ENCODE measurements at places on chromosomes 3 and 15.
A peak's percentile ranks its signal among the peaks of the same experiment; 100 is the strongest.

- no peak for DNase-seq
These were observed 121.3 kb upstream of the IQSEC1 start for GRCh38 chr3:13194285-13195209.

- DNase-seq, result no peak
These were observed 664 bp upstream of the PIK3CA start for GRCh38 chr3:179147514-179147872.

- DNase-seq, result no peak
These were observed 149.8 kb downstream of the TMCO5A start for GRCh38 chr15:38084289-38084688.

DNA sequence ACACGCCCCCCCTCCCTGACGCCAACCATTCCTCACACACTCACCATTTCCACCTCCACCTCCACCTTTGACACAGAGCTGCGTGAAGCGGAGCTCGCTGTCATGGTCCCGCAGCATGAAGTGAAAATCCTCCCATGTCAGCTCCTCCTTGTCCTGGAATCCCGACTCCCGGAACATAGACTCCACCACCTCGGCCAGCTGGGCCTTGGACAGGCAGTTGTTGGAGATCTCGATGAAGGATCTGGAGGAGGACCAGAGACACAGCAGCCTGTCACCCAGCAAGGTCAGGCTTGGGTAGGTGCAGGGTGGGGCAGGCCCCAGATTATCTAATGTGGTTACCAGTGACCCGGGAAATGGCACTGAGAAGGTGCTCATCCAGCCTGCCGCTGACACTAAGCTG is 12.2 kb downstream of the DUOX2 start:
- no peak for DNase-seq

DNA sequence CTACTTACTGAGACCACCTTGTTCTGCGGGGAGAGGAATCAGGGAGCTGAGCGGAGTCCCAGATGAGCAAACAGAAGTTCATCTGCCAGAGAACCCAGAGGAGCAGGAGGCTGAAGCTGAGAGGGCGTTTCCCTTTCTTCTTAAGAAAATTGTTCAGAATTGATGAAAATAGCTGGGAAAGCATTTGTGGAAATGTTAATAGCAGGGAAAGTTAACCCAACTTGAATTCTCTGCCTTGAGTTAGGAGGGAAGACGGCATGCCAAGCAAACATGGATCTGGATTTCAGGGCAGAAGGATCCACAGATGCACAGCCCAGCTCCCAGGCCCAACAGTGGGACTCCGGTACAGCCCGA is 23.2 kb downstream of the CRABP1 start:
- no peak for DNase-seq

- no peak for DNase-seq
These were observed 17.5 kb upstream of the SKOR1 start for GRCh38 chr15:67807836-67808235.

DNA sequence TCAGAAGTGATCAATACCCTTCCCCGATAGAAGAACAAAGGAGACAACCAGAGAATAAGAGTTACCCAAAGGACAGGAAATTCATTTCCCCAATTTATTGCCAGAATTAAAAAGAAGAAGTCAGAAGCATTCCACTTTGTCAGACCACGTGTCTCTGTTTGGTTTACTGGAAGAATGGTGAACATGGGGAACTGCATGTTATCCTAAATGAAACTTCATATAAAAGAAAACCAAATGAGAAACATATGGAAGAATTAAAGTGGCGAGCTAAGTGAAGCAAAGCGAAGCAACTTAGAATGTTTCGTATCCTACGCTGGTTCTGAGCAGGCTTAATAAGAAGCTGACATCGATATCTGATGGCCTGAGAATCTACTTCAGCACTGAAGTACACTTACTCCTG is 190.7 kb downstream of the MAGI1 start:
- DNase-seq, result no peak

GRCh38 chr3:160061525-160061924 is 72.9 kb downstream of the IL12A start:
- DNase-seq, result no peak

GRCh38 chr3:120364821-120365220 is 15.7 kb upstream of the LRRC58 start:
- DNase-seq, result no peak

GRCh38 chr15:89841306-89841705 is 26.7 kb upstream of the ANPEP start:
- no peak for DNase-seq

DNA sequence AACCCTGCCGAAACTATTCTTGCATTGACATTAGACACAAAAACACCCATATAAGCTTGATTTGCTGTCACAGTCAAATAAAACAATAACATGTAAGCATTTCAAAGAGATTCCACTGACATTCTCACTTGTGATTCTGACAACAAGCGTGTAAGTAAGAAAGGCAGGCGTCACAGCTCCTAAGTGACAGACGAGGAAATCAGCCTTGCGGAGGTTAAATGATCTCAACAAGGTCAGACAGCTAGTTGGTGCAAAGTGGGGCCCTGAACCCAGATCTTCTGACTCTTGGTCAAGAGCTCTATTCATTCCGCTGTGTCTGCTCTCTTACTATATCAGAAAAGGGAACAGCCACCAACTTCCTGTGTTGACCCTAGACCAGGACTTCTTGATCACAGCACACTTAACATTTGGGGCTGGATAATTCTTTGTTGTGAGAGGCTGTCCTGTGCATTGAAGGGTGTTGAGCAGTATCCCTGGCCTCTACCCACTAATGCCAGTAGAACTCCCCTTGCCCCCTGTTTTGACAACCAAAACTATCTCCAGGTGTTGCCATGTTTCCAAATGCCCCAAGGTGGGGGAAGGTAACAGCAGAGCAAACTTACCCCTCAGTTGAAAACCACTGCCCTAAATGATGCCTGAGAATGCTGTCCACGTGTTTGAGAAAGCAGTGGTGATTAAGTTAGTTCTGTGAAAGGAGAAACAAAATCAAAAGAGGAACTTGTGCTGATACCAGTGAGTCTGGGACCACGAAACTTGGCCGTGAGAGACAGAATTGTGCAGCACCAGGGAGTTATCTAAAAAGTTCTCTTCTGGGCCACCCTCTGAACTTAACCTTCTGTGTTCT is 86.1 kb downstream of the LIPC start:
- no peak for DNase-seq

DNA sequence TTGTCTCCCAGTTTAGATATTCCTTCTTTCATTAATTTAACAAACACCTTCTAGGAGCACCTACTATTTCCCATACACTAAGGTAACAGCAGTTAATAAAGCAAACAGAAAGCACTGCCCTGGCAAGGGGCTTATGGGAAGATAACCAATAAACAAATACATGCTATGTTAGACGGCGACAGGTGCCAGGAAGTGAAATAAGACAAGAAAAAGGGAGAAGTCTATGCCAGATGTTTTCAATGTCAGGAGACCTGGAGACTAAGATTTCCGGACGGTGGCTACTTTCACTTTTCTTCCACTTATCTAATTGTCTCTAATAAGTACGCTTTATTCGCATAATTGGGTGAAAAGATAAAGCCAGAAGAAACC is 32.5 kb upstream of the ZNF445 start:
- no peak for DNase-seq

- no peak for DNase-seq
These were observed 35.2 kb downstream of the HMCES start for GRCh38 chr3:129313665-129314385.

GRCh38 chr15:70510433-70510832 is 252.9 kb downstream of the UACA start:
- no peak for DNase-seq

DNA sequence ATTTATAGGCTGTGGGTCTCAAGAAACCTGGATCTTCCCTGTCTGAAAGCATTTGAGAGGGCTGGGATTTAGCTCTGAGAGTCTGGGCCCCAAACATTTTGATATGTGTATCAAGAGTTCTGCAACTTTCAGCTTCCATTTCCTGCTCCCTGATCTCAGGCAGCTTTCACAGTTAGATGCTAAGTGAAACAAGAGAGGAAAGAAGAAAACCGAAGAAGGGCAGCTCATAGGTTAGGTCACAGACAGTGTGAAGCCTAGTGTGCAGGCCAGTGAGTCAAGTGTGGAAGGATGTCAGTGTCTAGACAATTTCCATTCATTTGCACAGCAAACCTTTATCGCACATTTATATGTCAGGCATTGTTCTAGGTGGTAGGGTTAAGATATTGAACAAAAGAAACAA is 173.6 kb upstream of the PROK2 start:
- no peak for DNase-seq

DNA sequence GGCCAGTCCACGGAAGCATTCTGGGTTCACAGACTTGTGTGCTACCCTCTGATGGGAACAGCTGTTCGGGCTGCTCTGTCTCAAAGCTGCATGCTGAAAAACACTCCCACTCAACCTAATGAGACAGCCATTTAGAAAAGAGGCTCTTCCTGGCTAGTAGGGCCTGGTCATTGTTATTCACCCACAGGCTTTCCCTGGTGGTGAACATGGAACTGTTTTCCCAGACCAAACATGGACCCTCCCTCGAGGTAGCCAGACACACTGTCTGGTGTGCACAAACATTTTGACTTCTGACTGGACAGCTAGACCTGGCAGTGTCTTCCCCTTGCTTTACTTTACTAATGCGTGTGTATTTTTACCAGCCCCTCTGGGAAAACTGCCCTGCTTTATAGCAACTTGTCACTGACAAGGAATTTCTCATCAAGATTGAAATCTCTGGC is 39.0 kb downstream of the MECOM start:
- DNase-seq, result no peak

DNA sequence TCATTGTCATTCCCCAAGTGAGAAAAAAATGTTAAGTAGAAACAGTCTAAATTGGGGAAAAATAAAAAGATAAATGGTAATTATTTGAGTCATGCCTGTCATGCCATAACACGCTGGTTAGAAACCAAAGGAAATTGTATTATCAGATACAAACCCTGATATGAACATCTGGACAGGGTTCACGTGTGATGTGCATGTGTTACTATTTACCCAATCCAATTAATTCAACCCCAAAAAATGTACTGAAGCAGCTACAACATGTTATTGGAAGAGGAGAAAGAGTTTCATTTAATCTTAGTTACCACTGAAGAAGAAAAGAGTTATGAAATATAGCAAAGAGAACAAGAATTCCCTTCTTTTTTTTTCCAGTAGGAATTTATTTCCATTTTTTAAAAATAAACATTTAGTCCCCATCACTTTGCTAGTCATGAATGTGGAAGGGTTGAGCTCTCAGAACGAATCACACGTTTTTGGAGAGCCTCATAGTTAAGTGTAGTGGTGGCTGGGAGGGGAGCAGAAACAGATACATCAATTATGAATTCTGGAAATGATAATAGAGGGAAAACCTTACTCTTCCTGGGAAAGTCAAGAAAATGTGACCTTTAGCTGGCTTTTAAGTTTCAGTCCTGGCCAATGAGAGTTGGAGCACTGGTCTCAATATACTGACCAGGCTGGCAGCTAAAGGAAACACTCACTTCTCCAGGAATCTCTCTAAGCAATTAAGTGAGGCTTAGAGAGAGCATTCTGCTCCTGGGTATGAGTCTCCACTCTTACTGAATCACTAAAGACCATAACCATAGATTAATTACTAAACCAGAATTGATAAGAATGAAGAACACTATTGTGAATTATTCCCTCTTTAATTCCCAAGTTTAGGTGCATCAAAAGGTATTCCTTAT is 796.5 kb downstream of the GRM7 start:
- DNase-seq, result no peak

DNA sequence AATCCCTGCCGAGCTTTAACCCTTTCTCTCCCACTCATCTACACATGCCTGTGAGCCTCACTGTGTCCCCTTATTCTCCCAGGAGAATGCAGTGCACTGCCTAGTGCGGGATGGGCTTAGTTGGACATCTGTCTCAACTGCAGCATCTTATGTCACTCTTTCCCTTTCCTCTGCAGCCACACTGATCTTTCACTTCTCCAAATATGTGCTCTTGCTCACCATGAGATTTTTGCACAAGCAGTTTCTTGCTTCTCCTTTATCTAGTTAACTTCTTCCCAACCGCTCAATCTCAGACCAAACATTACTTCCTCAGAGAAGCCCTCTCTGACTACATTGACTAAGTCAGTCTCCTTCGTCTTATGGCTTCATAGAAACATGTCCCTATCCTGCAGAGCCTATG is 292.3 kb downstream of the KBTBD8 start:
- no peak for DNase-seq

- no peak for DNase-seq
These were observed 2.9 kb downstream of the GATA2 start for GRCh38 chr3:128489927-128490649.

GRCh38 chr3:52052831-52053306 is 3.5 kb downstream of the DUSP7 start:
- no peak for DNase-seq

GRCh38 chr3:155024006-155024638 is 56.0 kb upstream of the MME start:
- DNase-seq, result no peak

DNA sequence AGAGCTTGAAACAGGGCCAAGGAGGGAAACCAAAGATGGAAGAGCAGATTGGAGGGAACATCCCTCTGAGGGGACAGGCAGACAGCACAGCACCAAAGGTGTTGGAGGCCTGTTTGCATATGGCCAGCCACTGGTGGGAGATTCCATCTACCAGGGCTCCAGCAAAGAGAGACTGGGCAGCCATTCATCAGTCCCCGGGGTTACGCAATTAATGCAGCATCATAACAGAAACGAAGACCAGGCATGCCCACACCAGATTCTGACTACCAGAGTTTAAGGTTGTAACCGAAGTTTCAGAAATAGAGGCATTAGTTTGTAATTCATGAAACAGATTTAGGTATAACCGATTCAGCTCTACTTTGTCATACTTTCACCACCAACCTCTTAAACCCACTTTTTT is 58.1 kb downstream of the COL8A1 start:
- no peak for DNase-seq

GRCh38 chr3:11548721-11549131 is 95.0 kb downstream of the VGLL4 start:
- DNase-seq, result no peak

DNA sequence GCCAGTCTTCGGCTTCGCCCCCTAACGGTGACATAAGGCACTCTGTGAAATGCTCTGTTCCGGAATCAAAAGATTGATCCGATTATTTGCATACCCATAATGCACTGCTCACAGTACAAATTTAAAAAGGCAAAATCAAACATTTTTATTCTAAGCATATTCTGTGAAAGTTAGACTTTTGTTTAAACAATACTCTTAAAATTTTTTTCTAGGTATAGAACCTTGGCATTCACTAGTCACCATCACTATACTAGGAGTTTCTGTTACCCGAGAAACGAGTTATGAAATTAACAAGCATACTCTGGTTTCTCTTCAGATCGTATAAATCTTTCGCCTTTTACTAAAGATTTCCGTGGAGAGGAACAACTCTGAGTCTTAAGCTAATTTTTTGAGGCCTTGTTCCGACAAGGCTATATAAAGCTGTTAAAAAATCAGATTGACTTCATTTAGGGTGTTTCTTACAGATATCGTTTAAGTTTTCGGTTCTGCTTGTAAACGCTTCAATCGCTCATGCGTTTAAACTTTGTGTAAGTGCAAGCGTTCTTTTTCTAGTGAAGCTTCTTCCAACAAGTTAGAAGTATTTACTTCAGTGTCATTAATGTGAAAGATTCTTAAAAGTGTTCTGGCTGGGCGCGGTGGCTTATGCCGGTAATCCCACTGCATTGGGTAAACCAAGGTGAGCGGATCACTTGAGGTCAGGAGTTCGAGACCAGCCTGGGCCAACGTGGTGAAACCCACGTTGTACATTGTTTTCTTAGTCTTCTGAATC is at the start of gene RNU5B-1:
TSS of gene RNU5B-1 (plus strand) at position 297 of the 769 bp plus-strand sequence.
- DNase-seq, result peak; percentile 53

- no peak for DNase-seq
These were observed 81.1 kb upstream of the NEO1 start for GRCh38 chr15:72970933-72971760.
